Activated CD8-positive, alpha-beta T cell treated with anti-CD3 and anti-CD28 coated beads, Interleukin-2, amount 10 ng/mL, durations not matched to agents 7 days and 5 days (primary cell): ENCODE measurements at places on chromosomes 13 and 19.

DNA sequence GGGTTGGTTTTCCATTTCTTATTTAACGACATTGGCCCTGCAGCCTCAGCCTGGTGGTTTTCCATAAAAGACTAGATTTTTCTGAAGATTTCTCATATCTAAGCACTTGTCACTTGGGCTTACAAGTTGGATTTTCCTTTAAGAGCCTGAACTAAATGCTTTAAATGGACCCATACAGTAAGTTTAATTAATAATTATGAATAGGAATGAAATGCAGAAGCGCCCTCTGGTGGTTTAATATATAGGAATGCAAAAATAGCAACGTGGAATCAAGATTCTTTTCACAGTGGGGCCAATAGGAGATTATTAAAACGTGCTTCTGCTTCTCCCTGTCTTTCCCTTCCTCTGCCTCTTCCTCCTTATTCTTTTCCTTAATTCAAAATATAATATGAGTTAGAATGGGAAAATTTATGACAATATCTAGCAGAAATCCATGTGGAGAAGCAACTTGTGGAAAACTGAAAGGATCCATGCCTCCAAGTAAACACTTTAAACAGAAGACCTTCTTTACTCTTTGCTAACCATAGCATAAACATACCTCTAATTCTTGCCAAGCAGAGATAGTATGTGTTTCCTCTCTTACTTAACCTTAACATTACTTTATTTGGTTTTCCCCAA, 324.0 kb downstream of the GPC5 start:
- H3K4me3 ChIP-seq = no peak overlapping the region
- no peak overlapping the region for H3K27ac ChIP-seq
- no peaks in the 10 kb centered on the region for H3K4me1 ChIP-seq
- DNase-seq = no peak
- no peaks in the 10 kb centered on the region for H3K27me3 ChIP-seq

DNA sequence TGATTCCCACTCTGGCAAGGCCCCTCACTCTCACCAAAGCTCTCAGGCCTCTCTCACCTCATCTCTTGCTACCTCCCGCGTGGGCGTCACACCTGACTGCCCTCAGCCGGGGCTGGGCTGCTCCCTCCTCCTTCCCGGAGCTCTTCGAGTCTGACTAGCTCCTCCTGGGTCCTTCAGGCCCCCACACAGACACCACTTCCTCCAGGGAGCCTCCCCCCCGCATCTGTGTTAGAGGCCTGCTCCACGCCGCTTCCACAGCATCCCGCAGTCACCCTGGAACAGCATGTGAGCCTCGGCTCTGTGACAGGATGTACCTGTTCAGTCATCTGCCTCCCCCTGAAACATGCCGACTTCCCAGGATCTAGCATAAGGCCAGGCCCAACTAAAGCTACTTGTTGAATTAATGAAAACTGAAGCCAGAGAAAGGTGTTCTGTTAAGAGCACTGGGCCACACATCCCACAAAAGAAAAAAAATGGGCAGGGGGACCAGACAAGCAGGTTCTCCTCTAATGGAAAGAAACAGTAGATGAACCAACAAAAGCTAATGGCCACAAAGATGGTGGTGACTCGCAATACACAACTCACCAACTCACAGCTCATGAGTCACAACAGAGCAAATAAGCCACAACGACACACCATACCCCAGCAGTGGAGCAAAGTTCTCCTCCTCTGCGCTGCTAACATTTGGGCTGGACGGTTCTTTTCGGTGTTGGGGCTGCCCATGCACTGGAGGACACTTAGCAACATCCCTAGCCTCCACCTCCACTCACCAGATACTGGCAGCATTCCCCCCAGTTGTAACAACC, 3.0 kb downstream of the PPP6R1 start:
- no peaks in the 10 kb centered on the region for H3K27me3 ChIP-seq
- H3K4me3 ChIP-seq = peak overlapping the region; percentile 91
- H3K4me1 ChIP-seq = peaks cover 56% of the 10 kb centered on the region
- peak; percentile 69 for DNase-seq
- peaks cover 64% of the 10 kb centered on the region for H3K36me3 ChIP-seq
- peak overlapping the region; percentile 100 for H3K27ac ChIP-seq

DNA sequence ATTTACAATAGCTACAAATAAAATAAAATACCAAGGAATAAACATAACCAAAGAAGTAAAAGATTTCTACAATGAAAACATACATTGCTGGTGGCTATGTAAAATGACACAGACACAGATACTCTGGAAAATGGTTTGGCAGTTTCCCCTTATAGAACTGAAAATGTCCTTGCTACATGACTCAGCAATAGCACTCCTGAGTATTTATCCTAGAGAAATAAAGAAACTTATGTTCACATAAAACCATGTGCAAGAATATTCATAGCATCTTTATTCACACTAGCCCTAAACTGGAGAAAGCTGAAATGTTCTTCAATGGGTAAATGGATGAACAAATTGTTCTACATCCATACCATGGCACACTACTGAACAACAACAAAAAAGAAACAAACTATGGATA, 100.2 kb upstream of the RFC3 start:
- H3K4me3 ChIP-seq = no peak overlapping the region
- H3K27me3 ChIP-seq = peaks cover 2% of the 10 kb centered on the region
- no peak overlapping the region for H3K27ac ChIP-seq
- H3K36me3 ChIP-seq = no peaks in the 10 kb centered on the region
- DNase-seq = no peak

GRCh38 chr13:43316946-43317353, 293.6 kb downstream of the DNAJC15 start:
- no peaks in the 10 kb centered on the region for H3K4me1 ChIP-seq
- no peak overlapping the region for H3K27ac ChIP-seq
- peaks cover 10% of the 10 kb centered on the region for H3K27me3 ChIP-seq
- H3K36me3 ChIP-seq = no peaks in the 10 kb centered on the region
- no peak for DNase-seq

GRCh38 chr19:49362048-49362928, at the start of gene TEAD2:
Gene TEAD2, minus strand, starts transcription at chr19:49362416. Its CDS starts 2,341 bp downstream, at chr19:49360075.
- H3K36me3 ChIP-seq = no peaks in the 10 kb centered on the region
- H3K27me3 ChIP-seq = peaks cover 31% of the 10 kb centered on the region
- no peak within 1 kb of the TSS for H3K4me3 ChIP-seq

DNA sequence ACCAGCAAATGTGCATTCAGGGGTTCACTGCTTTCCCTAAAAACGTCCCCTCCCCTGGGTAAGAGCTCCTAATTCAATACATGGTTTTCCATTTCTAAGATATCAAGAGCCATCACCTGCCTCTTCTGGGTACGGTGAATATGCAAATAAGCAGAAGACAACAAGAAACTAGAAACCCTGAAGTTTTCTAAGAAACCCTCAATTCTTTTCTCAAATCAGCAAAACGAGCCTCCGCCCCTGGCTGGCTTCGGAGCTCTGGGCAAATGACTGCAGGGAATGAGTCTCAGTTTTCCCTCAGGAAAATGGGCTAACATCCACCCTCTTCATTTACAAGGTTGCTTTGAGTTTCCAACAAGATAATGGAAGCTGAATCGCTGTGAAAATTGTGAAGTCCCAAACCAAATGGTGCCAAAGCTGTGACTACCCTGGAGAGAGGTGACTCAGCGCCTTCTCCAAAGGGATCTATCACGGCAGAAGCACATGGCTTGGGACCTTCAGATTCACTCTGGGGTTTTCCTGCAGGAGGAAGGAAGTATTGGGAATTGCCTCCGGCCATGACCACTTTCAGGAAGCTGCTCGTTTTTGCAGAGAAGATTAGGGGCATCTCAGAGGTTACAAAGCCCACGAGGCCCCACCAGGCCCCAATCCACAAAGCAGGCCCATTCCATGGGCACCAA, 26.6 kb downstream of the KLF2 start:
- no peak for DNase-seq
- H3K27me3 ChIP-seq = peaks cover 6% of the 10 kb centered on the region
- H3K4me3 ChIP-seq = no peak overlapping the region
- H3K4me1 ChIP-seq = peaks cover 25% of the 10 kb centered on the region
- H3K27ac ChIP-seq = no peak overlapping the region
- peaks cover 6% of the 10 kb centered on the region for H3K36me3 ChIP-seq

- peaks cover 4% of the 10 kb centered on the region for H3K36me3 ChIP-seq
- no peak for DNase-seq
- peaks cover 16% of the 10 kb centered on the region for H3K4me1 ChIP-seq
- H3K27ac ChIP-seq = peak overlapping the region; percentile 57
- no peaks in the 10 kb centered on the region for H3K27me3 ChIP-seq
Observed at GRCh38 chr13:97492684-97493371, 58.9 kb downstream of the RAP2A start.

GRCh38 chr13:34931572-34931971, 10.5 kb upstream of the NBEA start:
- H3K27me3 ChIP-seq = peaks cover 7% of the 10 kb centered on the region
- H3K36me3 ChIP-seq = no peaks in the 10 kb centered on the region
- H3K4me1 ChIP-seq = no peaks in the 10 kb centered on the region

DNA sequence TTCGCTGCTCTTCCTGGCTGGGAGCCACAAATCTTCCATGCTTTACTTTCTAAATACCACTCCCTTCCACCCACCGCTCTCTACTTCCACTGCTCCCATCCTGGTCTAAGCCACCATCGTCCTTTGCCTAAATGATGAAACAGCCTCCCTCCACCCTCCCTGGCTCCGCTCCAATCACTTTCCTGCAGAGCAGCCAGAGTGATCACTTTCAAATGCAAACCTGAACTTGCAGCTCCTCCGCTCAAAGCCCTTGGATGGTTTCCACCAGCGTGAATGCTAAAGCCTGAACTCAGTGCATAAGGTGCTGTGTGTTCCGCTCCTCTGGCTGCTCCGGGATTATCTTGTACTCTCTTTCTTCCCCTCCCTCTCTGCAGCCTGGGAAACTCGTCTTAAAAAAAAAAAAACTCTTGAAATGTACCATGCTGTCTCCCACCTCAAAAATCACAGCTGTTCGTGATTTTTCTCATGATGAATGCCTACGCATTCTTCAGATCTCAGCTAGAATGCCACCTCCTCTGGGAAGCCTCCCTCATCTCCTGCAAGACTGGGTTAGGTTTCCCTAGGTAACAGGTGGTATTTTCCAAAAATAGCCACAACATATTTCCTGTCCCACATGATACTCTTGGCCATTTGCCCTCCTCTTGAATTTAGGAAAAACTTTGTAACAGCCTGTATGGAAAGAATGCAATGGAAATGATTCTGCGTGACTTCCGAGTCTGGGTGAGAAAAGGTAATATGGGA, 3.7 kb upstream of the SIN3B start:
- no peak for DNase-seq
- no peaks in the 10 kb centered on the region for H3K36me3 ChIP-seq
- H3K4me3 ChIP-seq = peak overlapping the region; percentile 27
- peaks cover 26% of the 10 kb centered on the region for H3K4me1 ChIP-seq
